ENCODE measurements at places on chromosomes 3 and 15. TPM values are rescaled to one million over a fixed set of nuclear protein-coding genes. Genes with fewer than 3 reads are reported as not detected.
A peak's percentile ranks its signal among the peaks of the same experiment; 100 is the strongest.

Gene MCTP2
- 35.3 TPM for total RNA-seq

Gene HAUS2
- total RNA-seq = 17.1 TPM

Gene CKMT1B
- total RNA-seq = 0.84 TPM

Gene GPR149
- not detected for total RNA-seq

Gene FRMD5
- 1.2 TPM for total RNA-seq

Gene REC114
- total RNA-seq = not detected

Gene PIGX
- total RNA-seq = 17.4 TPM

Gene ACSBG1
- not detected for total RNA-seq

Gene TGM5
- not detected for total RNA-seq

Gene HIGD2B
- total RNA-seq = not detected

Gene TGM4
- total RNA-seq = not detected

Gene ZNF660
- total RNA-seq = 5.9 TPM

Gene MFGE8
- total RNA-seq = 168 TPM

Gene PARP6
- 87.9 TPM for total RNA-seq

Gene EFCC1
- 17.2 TPM for total RNA-seq

Gene A4GNT
- total RNA-seq = not detected

Gene KLF13
- total RNA-seq = 176 TPM

DNA sequence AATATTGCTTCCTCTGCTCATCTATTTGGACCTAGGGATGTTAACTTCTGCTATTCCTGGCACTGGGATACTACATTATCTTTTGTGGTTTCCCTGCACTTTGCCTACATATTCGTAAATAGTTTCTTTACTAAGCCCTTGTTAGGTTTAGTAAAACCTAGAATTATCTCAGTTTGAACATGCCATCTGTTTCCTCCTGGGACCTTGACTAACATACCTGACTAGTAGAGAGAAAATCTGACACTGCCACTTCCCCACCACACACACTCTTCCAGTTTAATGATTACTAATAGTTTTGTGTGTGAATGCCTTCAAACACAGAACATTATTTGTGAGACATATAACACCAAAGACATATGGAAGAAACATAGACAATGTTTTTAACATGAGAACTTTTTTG is 28.2 kb upstream of the SOX2 start:
- DNase-seq = no peak

DNA sequence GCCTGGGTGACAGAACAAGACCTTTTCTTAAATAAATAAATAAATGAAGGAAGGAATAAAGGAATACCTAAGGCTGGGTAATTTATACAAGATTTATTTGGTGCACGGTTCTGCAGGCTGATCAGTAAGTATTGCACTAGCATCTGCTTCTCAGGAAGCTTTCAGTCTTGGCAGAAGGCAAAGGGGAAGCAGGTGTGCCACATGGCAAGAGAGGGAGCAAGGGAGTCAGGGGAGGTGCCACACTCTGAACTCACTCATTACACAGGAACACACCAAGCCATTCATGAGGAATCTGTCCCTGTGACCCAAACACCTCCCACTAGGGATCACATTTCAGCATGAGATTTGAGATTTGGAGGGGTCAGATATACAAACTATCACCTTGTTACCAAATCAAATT is 56.4 kb downstream of the PRKCI start:
- no peak for DNase-seq

- DNase-seq = peak; percentile 70
Observed at GRCh38 chr3:3800080-3800455, 837 bp downstream of the LRRN1 start.

GRCh38 chr15:60009980-60010732 is 6.0 kb downstream of the FOXB1 start:
- DNase-seq = no peak

- no peak for DNase-seq
Observed at GRCh38 chr3:126577261-126577660, 18.5 kb upstream of the C3orf22 start.

GRCh38 chr3:76367281-76367680 is 581.9 kb upstream of the ZNF717 start:
- no peak for DNase-seq

DNA sequence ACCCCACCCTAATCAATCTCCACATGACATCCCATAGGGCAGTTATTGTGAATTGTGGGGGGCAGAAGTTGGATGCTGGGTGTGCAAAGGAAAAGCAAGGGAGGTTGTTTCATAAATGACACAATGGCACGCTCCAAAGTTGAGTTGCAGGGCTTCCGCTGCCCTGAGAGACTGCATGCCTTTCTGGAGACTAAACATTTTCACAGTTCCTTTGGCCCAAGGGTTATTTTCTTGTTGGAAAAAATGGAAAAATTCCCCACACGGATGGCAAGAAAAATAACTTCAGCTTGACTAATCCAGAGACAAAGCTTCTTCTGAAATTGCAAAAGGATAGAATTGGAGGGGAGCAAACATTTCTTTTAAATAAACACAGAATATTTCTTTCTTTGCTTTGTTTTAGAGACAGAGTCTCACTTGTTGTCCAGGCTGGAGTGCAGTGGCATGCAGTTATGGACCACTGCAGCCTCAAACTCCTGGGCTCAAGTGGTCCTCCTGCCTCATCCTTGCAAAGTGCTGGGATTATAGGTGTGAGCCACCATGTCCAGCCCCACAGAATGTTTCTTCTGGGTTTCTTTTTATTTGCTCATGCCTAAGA is 19.1 kb upstream of the TPM1 start:
- DNase-seq = no peak

DNA sequence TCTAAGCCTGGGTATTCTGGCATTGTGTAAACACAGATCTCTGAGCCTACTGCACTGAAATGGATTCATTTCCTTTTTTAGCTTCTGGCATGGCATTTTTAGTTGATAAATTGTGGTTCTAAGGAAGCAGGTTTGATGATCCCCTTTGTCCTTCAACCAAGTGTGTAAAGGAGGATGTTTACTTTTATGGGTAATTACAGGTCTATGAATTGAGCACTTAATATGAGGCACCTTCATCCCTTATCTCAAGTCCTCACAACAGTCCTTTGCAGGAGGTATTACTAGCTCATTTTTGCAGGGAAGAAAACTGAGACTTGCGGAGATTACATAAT is 30.8 kb upstream of the ZBTB38 start:
- DNase-seq = no peak

DNA sequence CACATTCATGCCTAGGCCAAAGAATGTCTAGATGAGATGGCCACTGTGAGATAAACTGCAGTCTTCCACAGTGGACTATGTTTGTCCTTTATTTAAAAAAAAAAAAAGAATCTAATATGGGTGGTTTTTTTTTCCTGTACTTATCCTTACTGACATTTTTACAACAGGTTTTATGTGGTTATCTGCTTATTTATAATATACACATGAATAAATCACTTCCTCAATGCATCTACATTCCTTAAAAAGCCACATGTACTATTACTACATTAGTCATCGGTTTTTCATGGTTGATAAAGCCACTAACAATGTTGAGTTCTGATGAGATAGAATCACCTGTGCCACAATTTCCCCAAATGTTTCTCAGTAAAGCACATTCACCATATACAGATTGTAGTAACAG is 341.3 kb upstream of the THBS1 start:
- no peak for DNase-seq

GRCh38 chr3:64011685-64012084 is 11.6 kb downstream of the PSMD6 start:
- no peak for DNase-seq

DNA sequence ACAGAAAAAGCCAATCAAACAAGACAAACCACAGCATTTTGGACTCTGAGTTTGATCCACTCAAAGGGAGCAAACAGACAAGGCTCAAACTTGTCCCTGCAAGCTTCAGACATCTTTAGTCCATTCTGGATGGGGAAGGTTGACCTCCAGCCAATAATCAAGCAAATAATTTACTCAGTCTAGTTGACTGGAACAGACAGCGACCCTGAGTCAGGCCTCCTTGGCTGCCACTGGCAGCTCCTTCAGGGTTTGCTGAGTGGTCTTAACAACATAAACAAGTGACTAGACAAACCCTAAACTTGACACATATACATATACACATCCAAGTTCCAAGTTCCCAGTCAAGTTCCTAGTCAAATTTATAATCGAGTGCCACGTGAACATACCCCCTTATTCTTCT is 313.9 kb downstream of the POLQ start:
- no peak for DNase-seq

- DNase-seq = no peak
Observed at GRCh38 chr3:72155391-72156064, 370.6 kb upstream of the PROK2 start.

GRCh38 chr3:88595026-88595425 is 445.3 kb downstream of the C3orf38 start:
- no peak for DNase-seq

- DNase-seq = no peak
Observed at GRCh38 chr3:41846850-41847249, 115.1 kb downstream of the ULK4 start.

GRCh38 chr15:37885651-37886050 is 48.8 kb upstream of the TMCO5A start:
- no peak for DNase-seq

GRCh38 chr3:154759966-154760365 is 320.2 kb upstream of the MME start:
- DNase-seq = no peak

DNA sequence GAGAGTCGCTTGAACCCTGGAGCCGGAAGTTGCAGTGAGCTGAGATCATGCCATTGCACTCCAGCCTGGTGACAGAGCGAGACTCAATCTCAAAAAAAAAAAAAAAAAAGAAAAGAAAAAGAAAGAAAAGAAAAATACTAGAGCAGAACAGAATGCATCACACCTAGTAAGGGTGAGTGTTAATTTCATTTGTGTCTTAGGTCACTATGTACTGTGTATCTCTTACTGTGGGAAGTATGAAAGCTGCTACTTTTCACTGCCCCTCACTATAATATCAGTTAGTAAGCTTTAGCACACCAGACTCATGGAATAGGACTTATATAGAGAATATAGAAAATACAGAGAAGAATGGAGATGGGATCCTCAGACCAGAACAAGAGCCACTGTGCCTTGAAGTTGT is 45.9 kb upstream of the RASA2 start:
- no peak for DNase-seq

GRCh38 chr15:71526060-71526820 is 284.1 kb upstream of the NR2E3 start:
- DNase-seq = no peak

DNA sequence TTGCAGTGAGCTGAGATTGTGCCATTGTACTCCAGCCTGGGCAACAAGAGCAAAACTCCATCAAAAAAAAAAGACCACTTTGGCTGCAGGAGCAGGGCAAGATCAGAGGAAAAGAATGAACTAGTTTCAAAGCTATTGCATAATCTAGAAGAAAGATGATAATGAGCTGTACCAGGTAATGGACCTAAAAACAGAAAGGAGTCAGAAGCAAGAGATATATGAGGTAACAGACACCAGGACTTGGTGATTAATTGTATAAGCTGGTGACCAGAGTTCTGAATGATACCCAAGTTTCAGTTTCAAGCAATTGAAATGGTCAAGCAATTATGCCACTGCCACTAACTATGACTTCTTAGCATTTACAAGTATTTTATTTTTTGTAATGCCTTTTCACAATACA is 2.9 kb downstream of the POLQ start:
- DNase-seq = no peak

DNA sequence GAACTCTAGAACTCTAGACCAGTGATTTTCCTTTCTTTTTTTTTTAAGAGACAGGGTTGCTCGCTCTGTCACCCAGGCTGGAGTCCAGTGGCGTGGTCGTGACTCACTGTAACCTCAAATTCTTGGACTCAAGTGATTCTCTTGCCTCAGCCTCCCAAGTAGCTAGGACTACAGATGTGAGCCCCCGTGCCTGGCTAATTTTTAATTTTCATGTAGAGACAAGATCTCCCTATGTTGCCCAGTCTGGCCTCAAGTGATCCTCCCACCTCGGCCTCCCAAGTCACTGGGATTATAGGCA is 359.6 kb downstream of the SHQ1 start:
- no peak for DNase-seq

GRCh38 chr3:33067484-33067883 is 29.5 kb downstream of the GLB1 start:
- DNase-seq = no peak

DNA sequence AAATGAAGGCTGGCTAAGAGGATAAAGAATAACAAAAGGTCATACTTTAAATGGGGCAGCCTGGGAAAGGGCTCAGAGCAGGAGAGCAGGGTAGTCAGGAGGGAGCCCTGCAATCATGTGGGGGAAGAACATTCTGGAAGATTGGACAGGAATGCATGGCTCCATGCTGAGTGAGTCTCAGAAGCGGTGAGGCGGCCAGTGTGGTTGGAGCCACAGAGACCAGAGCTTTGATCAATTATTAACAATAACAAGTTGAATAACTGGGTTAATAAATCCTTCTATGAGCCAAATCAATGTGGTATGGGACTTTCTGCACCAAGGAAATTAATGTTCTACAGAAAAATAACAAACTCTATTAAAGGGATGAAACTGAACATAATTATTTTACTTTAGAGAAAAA is 57.9 kb upstream of the DCUN1D1 start:
- no peak for DNase-seq

DNA sequence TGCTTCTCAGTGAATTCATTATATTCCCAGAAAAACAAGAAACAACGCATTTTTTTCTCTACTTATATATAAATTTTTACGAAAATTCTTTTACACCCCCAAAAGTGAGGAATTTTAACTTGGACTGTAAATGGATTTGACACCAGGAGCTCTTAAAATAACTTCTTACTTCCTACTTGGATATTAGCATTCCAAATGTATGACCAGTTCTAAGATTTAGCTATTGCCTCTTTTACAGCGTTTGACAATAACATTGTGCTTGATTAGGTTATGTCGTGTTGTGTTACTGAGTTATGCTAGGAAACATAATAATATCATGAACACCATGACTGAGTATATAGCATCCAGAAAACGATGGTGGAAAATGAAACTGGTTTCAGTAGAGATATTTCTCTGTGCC is 177.0 kb downstream of the CNTN6 start:
- DNase-seq = no peak

DNA sequence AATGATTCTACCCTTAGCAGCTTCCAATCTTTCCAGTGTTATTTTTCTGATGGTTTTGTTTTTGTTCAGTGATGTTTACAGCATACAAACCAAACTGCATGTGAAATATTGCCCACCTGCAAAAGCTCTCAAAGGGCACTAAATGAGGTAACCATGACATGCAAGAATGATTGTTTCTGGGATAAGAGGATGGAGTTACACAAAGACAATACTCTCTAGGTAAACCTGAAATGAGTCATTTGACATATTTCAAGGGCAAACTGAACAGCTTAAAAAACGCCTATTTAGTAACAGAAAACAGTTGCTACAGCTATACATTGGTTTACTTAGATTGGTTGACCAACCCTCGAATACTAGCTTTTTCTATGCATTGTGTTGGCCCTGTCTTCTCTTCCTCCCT is 481.7 kb downstream of the ZPLD1 start:
- no peak for DNase-seq
